ENCODE measurements at places on chromosomes 4 and X.

- DNase-seq = no peak
These were observed 1.7 kb downstream of the NKX3-2 start for GRCh38 chr4:13542577-13543031.

- DNase-seq = no peak
These were observed 257.0 kb downstream of the IDS start for GRCh38 chrX:149248073-149248625.

DNA sequence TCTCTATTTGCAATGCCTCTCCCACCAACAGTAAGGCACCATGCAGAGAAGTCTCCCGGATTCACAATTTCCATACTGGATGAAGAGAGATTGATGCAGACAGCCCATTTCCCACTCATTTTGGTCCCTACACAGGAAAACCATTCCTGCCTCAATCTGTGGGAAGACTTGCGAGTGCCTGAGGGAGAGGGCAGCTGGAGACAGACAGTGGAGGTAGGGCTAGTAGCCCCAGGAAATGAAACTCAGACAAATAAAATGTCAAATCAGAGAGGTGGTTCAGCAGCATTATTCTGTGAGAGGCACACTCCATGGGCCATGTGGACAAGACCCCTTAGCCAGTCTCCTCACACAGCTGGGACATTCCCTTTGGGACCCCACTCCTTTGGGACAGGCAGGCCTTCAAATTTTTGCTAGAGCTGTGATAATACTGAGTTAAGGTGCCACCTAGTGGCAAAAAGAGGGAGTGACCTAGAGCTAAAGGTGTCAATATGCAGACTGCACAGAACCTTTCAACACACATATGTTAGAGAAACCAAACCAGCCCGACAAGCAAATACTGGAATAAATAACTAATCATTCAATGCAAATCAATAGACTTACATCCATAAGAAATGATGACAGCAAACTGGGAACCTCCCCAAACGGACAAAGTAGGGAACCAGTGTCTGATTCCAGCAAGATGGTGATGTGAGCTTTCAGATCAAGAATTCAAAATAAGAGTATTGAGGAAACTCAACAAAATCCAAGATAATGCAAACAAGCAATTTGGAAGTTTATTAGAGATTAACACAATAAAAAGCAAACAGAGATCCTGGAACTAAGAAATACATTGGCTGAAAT lies 1865.3 kb upstream of the AGA start:
- peak; percentile 0 for DNase-seq

GRCh38 chr4:42395595-42395994 lies 1.7 kb upstream of the SHISA3 start:
- DNase-seq = no peak

- no peak for DNase-seq
These were observed 76.4 kb downstream of the ACOX3 start for GRCh38 chr4:8364141-8364540.

DNA sequence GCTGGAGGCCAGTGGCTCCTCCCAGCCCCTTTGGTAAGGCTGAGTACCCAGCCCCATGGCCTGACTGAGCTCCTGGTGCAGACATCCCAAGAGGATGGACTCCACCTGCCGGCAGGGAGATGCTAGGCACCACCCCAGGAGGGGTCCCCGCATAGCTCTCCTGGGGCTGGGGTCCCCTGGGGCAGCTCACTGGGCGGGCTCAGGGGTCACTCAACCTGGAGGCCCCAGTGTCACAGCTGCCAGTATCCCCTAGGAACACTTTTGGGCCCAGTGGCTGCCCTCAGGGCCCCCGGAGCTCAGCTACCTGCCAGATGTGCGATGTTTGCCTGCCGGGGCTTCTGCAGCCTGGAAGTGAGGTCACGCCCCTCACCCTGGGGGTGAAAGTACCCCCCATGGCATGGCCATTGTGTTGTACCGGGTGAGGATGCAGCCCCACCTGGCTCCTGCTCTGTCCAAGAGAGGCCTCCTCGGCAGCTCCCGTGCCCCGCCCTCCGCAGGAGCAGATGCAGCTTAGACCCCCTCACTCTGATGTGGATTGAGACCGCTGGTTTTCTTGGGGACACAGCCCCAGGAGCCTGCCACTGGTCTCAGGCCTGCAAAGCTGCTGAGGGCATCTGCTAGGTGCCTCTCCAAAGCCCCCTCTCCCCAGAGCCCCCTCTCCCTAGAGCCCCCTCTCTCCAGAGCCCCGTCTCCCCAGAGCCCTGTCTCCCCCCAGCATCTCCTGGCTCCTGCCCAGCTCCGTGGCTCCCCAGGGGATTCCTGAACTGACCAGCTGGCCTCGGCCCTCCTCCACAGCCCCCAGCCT lies 6.7 kb upstream of the HGFAC start:
- DNase-seq = no peak

DNA sequence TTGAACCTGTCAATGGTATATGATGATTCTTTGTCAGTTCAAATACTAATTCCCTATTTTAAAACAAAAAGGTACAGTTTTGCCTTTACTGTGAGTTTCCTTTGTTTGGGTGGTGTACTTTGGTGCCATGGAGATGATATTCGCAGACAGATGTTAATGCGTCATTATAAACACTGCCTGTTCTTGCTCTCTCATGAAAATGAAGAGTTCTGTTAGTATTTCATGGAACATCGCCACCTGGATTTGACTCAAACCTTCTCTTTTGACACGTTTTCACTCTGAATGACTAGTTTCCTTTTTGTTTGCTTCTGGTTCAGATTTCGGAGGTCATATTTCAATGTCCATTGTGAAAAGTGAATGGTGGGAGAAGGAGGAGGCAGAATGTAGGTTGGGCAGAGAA lies 6.9 kb upstream of the CTSO start:
- DNase-seq = no peak
